ENCODE measurements at places on chromosomes 16 and 17.

- no peak for DNase-seq
Measured at GRCh38 chr17:30251931-30252330, 16.4 kb upstream of the SLC6A4 start.

GRCh38 chr17:48952904-48953303 is 8.3 kb upstream of the SNF8 start:
- no peak for DNase-seq

- no peak for DNase-seq
Measured at GRCh38 chr17:48634493-48635208, 8.5 kb upstream of the HOXB9 start.

DNA sequence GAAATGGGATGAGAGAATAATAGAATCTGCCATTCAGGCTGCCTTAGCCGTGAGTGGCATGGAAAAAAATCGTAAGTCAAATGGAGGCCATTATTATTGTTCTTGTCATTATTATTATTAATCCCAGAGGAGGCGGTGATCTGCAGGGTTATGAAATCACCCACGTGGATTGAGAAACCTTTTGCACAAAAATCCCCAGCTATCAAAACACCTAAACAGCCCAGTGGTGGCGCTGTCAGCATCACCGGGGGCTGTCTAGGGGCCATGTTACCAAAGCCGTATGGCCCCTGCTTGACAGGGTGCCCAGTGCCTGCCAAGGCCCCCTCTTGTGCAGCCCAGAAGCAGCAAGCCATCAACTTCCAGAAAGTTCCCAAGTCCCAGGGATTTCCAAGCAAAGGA is 25.2 kb downstream of the CNGB1 start:
- no peak for DNase-seq

DNA sequence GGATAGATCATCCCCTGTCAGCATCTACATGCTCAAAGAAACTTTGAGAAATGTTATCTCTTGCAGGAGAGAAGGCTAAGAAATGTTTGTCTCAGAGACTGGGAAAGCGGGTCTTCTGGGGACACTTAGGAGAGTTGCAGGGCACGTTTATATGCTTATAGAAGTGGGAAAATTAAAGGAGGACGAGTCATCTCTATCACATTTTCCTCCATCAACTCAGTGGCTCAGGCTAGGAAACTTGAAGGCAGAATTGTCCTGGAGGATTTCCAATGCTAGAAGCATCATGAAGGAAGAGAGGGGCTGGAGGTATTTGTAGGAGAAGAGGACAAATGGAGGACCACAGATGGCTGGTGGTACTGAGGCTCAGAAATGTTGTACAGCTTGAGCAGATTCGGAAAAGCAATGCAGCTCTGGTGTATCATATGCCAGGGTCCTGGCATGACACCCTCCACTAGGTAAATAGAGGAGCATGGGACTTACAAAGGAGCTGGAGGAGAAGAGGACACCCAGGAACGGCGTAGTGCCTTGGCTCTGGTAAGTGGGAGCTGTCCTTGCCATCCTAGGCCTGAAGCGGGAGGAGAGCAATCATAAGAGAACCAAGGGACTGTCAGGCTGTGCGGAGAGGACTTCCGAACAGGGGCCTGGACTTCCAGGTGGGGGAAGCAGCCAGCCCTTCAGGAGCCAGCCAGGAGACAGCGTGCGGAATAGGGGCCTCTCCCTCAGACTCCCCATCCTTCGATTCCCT is 4.5 kb upstream of the HS3ST3B1 start:
- no peak for DNase-seq

GRCh38 chr17:30248786-30249185 is 13.3 kb upstream of the SLC6A4 start:
- DNase-seq = no peak

DNA sequence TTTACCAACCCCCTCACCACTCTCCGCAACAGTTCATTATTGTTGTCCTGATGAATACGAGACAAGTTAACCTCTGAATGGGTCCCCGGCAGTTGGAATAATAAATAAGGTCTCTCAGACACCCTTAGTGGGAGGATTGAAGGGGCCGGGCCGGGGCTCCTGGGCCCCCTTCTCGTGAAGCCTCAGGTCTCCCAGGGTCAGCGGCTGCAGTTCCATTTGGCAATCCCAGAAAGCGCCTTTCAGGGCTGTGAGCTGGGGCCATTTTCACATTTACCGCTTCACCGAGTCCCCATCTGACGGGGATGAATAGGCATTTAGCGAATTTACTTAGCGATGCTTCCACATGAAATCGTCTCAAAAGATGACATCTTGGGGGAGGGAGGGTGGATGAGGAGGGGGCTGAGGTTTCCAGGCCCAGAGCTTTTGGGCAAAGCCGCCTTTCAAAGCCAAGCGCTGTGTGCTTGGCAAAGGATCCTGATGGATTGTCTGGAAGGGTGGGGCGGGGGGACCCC is 309.8 kb downstream of the XYLT1 start:
- DNase-seq = no peak

- no peak for DNase-seq
Measured at GRCh38 chr17:75075597-75076336, 12.0 kb upstream of the SLC16A5 start.

- peak; percentile 70 for DNase-seq
Measured at GRCh38 chr16:85327731-85328675, 215.7 kb upstream of the CIBAR2 start.

DNA sequence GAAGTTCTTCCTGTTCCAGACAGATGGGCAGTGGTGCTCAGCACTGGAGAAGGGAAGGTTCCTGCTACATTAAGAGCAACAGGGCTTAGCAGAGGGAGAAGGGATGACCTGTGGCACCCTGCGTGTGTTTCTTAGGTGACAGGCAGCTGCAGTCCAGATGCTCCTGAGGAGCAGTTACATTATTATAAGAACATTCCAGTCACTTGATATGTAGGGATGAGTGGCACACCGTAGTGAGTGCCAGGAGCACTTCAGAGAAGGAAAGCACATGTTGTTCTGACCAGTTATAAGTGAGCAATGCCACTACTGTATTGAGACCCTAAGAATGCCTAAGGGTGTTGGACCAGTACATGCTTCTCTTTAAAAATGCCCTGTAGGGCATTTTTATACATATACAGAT is 39.9 kb upstream of the MRC2 start:
- DNase-seq = no peak

DNA sequence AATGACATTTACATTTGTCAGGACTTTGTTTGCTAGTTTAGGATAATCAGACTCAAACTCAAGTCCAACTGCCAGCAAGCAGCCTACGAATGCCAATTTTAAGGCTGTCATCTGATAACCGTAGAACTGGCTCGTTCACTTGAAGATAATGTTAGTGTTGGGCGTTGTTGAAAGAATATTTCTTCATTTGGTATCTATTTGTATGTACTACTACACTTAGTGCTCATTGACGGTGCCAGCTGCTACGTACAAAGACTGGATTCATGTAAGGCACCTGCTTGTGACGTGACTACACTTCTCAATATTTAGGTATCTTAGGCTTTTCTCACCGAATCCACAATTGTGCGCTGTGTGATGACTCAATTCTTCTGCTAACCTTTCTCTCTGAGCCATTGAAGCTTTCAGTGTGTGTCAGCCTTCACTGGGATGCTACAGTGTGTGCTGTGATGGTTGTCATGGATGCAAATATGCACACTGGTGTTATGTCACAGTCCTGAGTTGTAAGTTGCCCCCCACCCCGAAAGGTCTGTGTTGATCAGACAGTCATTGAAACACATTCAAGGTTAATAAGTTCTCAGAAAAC is 5.7 kb downstream of the ATP2C2 start:
- DNase-seq = no peak

DNA sequence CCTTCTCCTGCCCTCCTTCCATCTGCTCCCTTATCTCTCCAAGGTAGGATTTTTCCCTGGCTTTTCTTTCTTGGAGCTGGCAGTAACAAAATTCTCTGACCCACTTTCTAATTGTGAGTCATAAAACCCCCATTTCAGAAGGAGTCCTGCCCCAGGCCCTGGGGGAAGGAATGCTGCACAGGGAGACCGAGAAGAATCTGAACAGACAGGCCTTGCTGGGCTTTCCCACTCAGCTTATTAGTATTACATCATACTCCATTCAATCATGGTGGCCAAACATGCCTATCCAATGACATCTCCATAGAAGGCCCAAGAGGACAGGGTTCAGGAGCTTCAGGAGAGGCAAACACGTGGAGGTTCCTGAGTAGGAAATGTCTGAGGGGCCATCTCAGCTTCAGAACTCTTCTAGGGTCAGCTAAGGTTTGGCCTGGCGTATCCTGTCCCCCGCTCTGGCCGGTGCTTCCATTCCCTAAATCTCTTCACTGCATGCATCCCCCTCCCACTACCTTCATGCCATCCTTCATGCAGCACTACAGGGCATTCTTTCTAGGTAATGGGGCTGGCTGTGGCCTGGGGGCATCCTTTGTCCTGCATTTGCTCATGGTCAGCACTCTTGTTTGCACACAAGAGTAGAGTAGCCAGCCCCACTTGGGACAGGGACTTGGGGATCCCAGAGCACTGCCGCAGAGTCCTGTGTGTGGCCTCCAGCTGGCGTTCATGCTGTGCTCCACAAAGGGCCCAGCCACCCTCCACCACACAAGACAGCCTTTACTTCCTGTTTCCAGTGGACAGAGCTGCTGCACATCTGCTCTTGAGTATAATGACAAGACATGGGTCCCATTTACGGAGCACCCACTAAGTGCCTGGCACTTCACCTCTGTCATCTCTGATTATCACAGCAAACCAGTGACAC is 8.2 kb downstream of the SLC6A2 start:
- no peak for DNase-seq

DNA sequence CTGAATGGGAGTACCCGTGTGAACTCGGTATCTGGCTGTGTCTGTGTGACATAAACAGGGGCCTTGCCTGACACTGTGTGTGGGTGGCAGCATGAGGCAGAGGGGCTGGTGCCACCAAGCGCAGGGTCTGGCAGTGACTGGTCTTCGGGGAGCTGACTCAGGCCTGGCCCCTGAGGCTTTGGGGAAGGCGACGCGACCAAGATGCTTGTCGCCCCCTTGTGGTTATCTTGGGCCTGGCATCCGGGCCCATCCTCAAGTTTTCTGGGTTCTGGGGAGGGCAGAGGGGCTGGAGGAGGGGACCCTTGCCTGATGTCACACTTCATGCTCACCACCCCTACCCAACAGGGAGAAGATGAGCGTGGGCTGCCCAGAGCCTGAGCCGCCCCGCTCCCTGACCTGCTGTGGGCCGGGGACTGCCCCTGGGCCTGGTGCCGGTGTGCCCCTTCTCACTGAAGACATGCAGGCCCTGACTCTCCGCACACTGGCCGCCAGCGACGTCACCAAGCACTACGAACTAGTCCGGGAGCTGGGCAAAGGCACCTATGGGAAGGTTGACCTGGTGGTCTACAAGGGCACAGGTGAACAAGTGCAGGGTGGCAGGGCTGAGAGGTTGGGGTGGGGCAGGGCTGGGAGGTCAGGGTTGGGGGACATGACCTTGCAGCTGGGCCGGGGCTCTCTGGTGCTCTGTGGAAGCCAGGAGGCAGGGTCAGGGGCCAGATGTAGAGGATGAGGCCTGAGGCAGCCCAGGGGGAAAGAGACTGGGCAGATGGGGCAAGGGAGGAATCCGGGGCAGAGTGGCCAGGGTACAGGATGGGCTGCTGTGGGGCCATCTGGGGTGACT is 24.9 kb downstream of the SBK1 start:
- peak; percentile 82 for DNase-seq

DNA sequence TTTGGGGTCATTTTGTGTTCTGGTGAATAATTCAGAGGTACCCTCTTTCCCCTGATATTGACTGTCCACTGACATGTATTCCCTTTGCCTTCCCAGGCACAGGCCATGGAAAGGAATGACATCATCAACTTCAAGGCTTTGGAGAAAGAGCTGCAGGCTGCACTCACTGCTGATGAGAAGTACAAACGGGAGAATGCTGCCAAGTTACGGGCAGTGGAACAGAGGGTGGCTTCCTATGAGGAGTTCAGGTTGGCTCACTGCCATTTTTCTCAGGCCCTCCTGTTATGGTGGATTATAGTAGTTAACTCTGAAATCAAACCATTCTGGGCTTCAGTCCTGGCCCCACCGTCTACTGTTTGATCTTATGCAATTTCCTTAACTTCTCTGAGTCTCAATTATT is 1.6 kb upstream of the EFTUD2 start:
- DNase-seq = no peak

- DNase-seq = no peak
Measured at GRCh38 chr17:50785946-50786570, 18.7 kb upstream of the ANKRD40CL start.

GRCh38 chr17:65926599-65926998 is 265.3 kb downstream of the CEP112 start:
- no peak for DNase-seq

GRCh38 chr17:7314719-7315569 is at the start of gene GPS2:
TSS of gene GPS2 (minus strand) at chr17:7315360. CDS start at chr17:7315052, 308 bp downstream.
- peak; percentile 92 for DNase-seq

- DNase-seq = no peak
Measured at GRCh38 chr16:58128181-58128631, 975 bp downstream of the CFAP20 start.

DNA sequence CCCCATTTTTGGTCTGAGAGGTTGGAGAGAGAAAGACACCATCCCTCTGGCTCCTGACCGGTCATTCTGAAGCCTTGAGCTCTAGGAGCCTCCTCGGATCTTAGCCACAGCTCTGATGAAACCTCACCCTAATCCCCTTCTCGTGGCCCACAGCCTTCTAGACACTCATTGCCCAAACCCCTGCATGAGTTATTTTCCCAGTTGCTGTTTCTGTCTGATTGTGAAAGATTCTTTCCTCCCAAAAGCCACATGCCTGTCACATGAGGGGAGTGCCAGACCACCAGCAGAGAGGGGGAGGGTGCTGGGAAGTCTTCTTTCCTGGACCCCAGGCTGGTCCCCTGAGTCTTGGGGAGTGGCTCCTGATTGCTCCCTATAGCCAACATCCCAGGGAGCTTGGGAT is 17.6 kb upstream of the ABR start:
- no peak for DNase-seq

DNA sequence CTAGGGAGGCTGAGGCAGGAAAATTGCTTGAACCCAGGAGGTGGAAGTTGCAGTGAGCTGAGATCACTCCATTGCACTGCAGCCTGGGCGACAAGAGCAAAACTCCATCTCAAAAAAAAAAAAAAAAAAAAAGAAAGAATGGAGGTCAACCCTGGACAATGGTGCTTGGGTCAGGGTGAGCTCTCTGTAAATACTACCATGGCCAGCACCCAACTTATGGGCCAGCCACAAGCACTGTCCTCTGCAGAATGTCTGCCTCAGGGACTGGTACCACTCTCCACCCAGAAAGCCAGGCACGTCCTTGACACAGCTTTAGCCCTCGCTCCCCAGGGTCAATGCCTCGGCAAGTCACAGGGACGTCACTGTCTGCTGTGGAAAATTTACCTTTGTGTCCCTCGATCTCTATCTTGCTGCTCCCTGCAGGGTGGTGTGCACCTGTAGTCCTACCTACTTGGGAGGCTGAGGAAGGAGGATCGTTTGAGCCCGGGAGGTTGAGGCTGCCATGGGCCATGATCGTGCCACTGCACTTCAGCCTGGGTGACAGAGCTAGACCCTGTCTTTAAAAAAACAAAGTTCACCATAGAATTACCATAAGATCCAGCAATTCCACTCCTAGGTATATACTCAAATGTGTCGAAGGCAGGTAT is 123.3 kb downstream of the IRX3 start:
- DNase-seq = no peak

- no peak for DNase-seq
Measured at GRCh38 chr17:13597723-13598347, 3.9 kb downstream of the HS3ST3A1 start.

All from HEK293T (cell line).